ENCODE measurements at places on chromosomes 3 and 15. TPM values are rescaled to one million over a fixed set of nuclear protein-coding genes. Genes with fewer than 3 reads are reported as not detected.

GRCh38 chr3:38577371-38578080 lies 72.0 kb downstream of the SCN5A start:
- DNase-seq, result no peak

GRCh38 chr3:24591191-24591590 lies 96.5 kb upstream of the THRB start:
- DNase-seq, result no peak

GRCh38 chr3:156729460-156730179 lies 55.2 kb downstream of the TIPARP start:
- no peak for DNase-seq

DNA sequence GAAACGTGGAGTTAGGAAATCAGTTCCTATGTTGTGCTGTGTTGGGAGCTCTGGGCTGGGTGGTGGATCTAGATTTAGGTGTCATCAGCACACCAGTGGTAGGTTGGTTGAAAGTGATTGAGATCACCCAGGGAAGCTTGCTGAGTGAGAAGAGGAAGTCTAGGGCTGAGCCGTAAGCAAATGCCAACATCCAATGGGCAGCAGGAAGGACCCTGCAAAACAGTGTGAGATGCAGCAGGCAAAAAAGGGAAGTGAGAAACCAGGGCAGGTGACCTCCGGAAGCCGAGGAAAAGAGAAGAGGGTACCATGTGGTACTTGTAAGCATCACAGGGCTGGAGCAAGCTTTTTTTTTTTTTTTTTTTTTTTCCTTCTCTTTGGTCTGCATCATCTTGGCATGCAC lies 15.9 kb upstream of the COPG1 start:
- DNase-seq, result no peak

GRCh38 chr15:42084465-42085235 lies 9.7 kb downstream of the PLA2G4D start:
- DNase-seq, result peak; percentile 98

DNA sequence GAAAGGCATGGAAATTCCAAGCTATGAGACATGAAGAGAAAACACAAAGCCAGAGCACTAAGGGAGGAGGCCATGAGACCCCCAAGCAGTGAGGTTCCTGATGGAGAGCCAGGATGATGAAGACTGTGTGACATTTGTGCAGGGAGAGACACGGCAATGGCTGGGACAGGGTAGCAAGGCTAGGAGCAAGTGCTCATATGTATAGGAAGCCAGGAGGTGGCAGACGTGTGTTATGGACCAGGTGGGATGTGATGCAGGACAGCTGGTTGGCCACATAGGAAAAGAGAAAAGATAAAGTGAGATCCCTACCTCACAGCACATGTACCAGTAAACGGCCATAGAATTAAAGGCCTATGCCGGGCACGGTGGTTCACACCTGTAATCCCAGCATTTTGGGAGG lies 112.7 kb downstream of the APBA2 start:
- DNase-seq, result peak; percentile 72

DNA sequence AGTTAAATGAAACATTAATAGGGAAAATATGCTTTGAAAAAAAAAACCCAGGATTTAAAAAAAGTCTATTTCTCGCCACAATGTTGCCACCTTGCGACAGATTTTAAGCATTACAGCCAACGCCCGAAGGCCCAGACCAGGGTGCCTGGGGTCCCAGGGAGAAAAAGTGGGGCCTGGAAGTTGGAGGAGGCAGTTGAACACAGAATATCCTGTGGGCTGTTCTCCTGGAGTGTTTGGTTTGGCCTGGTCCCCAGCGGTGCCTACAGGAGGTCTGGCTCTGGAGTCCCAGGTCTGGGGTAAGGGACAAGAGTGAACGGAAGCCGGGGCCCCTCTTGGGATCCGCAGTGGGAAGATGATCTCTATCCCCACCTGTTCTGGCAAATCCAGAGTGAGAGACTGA lies 3.4 kb downstream of the RNU6-1 start:
- peak; percentile 95 for DNase-seq

DNA sequence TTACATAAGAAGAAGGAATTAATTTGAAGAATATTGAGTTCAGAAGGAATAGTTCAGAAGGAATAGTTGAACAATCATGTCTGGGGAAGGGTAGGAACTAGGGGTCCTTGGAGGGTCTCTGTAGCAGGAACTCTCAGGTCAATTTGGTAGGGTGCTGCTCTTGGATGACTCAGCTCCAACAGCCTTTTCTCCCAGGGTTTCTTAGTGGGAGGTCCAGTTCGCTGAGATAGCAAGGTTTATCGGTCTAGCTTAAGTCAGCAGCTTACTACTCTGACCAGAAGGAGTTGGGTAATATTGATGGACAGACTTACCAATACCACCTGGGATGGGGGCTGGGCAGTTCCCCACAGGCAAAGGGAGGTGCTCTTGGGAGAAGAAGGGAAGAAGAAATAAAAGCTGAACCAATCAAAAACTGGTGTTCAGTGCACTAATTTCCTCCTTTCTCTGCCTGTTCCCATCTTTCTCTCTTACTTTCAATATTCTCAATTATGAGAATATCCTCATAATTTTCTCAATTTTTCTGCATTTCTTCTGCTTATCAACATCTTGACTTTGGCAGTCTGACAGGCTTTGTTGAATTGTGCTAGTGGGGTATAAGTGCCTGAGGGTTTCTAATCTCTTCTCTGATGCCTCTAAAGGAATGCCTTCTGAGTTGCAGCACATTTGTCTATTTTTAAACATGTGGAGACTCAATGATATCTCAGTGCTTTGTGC lies 14.4 kb upstream of the MITF start:
- no peak for DNase-seq

GRCh38 chr3:196049653-196050052 lies 32.2 kb downstream of the TFRC start:
- DNase-seq, result no peak

- no peak for DNase-seq
These were observed 5.7 kb downstream of the MORF4L1 start for GRCh38 chr15:78878356-78878755.

- DNase-seq, result peak; percentile 81
These were observed 808 bp downstream of the ARRDC4 start for GRCh38 chr15:97961067-97961954.

GRCh38 chr3:194575484-194576210 lies 57.6 kb downstream of the TMEM44 start:
- DNase-seq, result peak; percentile 84

- DNase-seq, result no peak
These were observed 532.1 kb upstream of the SEMA6D start for GRCh38 chr15:47184908-47185801.

- DNase-seq, result peak; percentile 87
These were observed 39.7 kb upstream of the POLG start for GRCh38 chr15:89374086-89374981.

DNA sequence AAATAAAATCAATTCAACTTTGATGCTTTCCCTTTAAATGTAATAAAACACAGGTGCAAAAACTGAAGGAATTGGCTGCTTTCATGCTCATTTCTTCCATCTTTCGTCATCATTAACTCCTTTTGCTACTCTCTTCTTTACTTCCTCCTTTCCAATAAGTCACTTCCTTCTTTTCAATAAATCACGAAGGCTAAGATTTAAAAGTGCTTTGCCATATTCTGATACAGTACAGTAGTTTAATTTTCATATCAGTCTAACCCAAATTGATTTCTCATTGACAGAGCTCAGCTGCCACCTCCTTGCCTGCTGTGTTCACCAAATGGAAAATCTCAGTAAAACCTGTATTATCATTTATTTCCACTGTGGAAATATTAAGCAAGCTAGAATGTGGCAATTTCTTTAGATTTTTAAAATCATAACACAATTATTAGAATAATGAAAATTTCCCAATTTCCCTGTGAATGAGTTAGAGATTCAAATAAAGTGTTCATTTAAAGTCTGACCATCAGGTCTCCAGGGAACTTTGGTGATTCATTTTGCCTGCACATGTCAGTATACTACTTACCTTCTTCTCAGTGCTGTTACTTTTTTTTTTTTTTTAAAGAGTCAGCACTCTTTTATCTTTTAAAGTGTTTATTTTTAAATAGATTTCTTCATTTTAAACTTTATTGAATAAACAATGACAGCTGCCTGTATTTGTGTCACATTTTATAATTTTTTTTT lies 41.6 kb downstream of the NANOGP8 start:
- no peak for DNase-seq

DNA sequence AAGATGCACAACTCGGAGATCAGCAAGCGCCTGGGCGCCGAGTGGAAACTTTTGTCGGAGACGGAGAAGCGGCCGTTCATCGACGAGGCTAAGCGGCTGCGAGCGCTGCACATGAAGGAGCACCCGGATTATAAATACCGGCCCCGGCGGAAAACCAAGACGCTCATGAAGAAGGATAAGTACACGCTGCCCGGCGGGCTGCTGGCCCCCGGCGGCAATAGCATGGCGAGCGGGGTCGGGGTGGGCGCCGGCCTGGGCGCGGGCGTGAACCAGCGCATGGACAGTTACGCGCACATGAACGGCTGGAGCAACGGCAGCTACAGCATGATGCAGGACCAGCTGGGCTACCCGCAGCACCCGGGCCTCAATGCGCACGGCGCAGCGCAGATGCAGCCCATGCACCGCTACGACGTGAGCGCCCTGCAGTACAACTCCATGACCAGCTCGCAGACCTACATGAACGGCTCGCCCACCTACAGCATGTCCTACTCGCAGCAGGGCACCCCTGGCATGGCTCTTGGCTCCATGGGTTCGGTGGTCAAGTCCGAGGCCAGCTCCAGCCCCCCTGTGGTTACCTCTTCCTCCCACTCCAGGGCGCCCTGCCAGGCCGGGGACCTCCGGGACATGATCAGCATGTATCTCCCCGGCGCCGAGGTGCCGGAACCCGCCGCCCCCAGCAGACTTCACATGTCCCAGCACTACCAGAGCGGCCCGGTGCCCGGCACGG lies 991 bp downstream of the SOX2 start:
- peak; percentile 69 for DNase-seq

The CCDC12 gene
- 17.4 TPM for total RNA-seq

The CD80 gene
- total RNA-seq, result 2.5 TPM

The TMEM207 gene
- total RNA-seq, result not detected

The TRIP4 gene
- total RNA-seq, result 14.1 TPM

The FRMD5 gene
- 3.3 TPM for total RNA-seq

The PLSCR5 gene
- not detected for total RNA-seq

The GABPB1 gene
- total RNA-seq, result 44.9 TPM

The ZMYND10 gene
- total RNA-seq, result 2.9 TPM

The PDZRN3 gene
- 18.3 TPM for total RNA-seq

The CPEB1 gene
- total RNA-seq, result 29.2 TPM

The ZBTB47 gene
- 39.2 TPM for total RNA-seq

Measured in osteoblast (primary cell).